HAP-1 (cell line): ENCODE measurements at places on chromosomes 12 and 14.

- DNase-seq, result no peak
These were observed 223.7 kb upstream of the TMEM132C start for GRCh38 chr12:128043317-128043716.

GRCh38 chr14:101360054-101360911, 201.0 kb upstream of the DIO3 start:
- no peak for DNase-seq

GRCh38 chr12:121861636-121862254, 3.1 kb upstream of the HPD start:
- DNase-seq, result peak; percentile 63

DNA sequence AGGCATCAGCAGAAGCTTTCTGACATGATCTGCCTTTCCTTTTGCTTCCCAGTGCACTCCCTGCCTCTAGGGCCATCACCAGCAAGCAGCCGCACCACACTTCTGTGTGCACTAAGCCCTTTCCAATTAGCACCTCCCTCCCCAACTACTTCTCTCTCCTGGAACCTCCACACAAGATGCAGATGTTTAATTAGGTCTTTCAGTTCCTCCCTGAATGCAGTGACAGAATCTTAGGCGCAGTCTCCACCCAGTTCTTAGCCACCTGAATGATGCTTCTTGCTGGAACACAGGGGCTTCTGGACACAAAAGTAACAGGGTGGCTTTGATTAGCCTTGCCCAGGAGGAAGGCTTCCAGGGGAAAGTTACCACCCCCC, 32.9 kb downstream of the NIN start:
- DNase-seq, result no peak

DNA sequence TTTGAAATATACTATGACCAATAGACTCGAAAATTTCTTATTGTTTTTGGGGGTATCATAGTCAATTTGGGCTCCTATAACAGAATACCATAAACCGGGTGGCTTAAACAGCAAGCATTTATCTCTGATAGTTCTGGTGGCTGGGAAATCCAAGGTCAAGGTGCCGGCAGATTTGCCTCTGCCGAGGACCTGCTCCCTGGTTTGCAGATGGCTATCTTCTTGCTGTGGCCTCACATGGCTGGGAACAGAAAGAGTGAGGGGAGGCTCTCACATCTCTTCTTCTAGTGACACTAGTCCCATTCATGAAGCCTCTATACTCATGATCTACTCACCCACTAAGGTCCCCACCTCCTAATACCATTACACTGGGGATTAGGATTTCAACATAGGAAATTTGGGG, 70.7 kb downstream of the BORCS5 start:
- DNase-seq, result no peak

DNA sequence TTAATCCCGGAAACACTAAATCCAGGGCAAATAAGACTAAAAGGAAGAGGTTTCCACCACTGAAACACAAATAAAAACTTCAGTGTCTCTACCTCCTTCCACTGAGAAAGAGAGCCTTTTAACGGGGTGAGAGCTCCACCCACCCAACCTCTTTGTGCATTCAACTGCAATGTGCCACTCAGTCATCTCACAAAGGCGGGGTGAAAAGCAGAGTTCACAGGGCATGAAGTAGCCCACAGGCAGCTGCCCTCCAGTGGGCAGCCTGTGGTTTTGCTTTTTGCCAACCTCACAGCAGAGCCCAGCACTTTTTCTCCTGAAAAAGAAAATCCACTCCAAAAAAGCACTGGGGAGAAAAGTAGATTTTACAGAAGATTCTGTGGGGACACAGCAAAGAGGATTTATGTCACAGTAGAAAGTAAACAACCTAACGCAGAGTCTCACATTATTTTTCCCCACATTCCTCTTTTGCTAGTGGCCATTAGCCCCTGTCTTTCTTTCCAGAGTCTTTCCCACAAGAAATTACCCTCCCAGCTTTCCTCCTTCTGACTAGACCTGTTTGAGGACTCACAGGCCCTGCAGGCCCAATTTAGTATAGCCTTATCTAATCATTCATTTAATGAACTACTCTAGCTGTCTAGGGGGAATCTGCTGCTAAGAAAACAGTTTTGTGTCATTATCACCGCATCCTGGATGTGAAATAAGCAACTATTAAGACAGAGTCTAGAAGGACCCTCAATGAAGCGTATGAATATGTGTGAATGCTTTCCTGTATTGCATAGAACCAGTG, 753.8 kb upstream of the FOXG1 start:
- DNase-seq, result no peak

GRCh38 chr14:54665946-54666345, 99.0 kb downstream of the SAMD4A start:
- no peak for DNase-seq

GRCh38 chr12:120142231-120142877, 25.8 kb upstream of the RAB35 start:
- DNase-seq, result no peak

DNA sequence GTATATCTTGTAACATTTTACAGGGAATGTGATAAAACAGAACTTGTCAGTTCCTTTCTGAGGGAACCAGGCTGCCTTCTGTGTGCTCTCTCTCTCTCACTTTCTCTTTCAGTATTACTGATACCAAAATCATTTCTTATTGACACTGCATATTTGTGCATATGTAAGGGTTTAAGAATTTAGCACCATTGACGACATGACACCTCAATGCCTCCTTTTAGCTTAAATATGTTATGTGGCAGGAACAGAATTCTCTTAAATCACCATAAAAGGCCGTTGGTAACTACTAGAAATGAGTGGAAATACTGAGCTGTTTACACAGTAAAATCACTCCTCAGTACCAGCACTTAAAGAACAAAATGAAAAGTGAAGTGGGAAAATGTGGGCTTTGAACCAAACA, 457.7 kb upstream of the SYT1 start:
- DNase-seq, result no peak

GRCh38 chr14:79193689-79194477, 1017.4 kb downstream of the DIO2 start:
- no peak for DNase-seq

GRCh38 chr12:131049002-131049401, 95.3 kb downstream of the ADGRD1 start:
- no peak for DNase-seq

- DNase-seq, result no peak
These were observed 117.3 kb downstream of the LLPH start for GRCh38 chr12:66013224-66013623.

DNA sequence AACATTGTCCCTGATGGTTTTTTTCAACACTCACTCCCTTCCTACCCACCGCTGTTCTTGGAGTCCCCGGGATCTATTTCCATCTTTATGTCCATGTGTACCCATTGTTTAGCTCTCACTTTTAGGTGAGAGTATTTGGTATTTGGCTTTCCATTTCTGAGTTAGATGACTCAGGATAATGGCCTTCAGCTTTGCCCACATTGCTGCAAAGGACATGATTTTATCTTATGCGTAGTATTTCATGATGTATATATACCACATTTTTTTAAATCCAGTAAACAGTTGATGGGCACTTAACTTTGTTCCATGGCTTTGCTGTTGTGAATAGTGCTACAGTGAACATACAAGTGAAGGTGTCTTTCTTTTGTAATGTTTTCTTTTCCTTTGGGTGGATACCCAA, 123.5 kb upstream of the KITLG start:
- DNase-seq, result no peak

DNA sequence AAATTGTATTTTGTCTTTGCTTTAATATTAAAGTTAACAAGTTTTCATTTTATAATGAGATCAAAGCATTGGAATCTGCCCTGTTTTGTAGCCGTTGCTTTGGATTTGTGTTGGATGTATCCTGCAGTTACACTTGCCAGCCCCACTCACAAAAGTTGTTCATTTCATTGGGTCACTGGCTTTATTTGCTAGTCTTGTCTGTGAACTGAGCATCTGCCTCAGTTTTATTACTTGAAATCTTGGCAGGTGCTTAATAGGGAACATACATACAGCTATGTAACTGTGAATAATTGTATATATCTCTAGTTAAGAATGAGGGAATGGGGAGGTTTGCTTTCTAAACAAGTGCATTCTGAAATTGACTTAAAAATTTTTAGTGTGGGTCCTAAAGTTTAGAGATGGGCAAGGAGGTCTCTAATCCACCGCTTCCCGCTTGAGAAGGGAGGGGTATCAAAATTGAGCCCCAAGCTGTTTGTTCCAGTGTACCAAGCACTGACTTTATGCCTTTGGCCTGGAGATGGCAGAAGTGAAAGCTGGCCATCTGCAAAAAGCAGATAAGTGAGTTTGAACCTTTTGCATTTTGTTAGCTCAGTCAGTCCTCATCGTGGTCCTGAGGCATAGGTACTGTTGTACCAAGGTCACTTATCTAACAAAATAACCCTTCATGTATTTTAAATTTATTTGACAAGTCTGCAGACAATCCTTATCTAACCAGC, 9.3 kb downstream of the EIF5 start:
- DNase-seq, result no peak

DNA sequence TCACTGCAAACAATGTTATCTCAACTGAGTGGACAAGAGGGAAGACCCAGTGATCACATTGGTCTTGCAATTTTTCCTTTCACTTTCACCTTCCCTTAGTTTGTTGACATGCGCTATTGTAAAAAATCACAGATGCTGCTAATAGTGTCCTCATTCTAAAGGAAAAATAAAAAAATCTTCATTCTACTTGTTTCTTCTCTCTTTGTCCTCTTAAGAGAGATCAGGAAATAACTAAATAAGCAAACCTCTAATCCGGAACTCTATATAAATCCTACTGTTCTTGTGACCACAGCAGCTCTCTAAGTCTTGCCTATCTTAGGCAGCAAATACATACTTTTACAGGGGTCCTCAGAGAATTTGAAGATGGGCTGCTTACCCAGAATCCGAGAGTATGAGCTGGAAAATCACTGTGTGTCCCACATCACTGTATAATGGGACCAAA, 257.7 kb downstream of the NAV3 start:
- DNase-seq, result no peak

DNA sequence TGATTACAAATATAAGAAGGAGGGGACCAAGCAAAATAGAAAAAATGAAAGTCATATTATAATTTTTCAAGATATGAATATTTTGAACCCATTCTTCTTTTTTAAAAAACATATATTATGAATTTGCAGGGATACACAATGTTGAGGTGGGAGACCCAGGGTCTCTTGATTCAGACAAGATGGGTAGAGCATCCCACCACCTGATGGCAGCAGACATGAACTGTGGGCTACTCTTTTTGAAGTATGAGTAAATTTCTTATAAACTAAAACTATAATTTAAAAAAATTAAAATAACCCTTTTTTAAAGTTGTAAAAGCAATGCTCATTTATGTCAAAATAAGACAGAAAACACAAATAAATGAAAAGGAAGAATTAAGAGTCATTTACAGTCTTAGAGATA, 202.7 kb upstream of the PRICKLE1 start:
- no peak for DNase-seq

DNA sequence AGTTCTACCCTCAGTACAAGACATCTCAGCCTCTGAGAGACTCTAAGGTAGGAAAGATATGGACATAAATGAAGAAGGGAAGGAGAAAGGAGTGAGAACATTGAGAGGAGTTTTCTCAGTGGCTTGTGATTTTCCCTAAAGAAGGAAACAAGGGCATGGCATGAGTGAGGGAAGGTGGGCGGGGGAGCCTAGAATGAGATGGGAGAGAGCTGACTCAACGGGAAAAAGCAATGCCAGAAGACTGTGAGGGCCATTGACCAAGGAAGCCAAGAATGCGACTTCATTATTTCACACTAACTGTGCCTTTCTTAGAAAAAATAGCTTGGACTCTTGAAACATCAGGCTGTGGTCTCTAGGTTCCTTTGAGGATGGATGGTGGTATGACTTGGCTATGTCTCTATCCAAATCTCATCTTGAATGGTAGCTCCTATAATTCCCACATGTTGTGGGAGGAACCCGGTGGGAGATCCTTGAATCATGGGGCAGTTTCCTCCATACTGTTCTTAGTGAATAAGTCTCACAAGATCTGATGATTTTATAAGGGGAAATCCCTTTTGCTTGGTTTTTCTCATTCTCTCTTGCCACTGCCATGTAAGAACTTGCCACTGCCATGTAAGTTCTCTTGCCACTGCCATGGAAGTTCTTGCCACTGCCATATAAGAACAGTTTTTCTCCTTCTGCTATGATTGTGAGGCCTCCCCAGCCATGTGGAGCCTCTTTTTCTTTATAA, 279.6 kb downstream of the NUAK1 start:
- DNase-seq, result no peak

DNA sequence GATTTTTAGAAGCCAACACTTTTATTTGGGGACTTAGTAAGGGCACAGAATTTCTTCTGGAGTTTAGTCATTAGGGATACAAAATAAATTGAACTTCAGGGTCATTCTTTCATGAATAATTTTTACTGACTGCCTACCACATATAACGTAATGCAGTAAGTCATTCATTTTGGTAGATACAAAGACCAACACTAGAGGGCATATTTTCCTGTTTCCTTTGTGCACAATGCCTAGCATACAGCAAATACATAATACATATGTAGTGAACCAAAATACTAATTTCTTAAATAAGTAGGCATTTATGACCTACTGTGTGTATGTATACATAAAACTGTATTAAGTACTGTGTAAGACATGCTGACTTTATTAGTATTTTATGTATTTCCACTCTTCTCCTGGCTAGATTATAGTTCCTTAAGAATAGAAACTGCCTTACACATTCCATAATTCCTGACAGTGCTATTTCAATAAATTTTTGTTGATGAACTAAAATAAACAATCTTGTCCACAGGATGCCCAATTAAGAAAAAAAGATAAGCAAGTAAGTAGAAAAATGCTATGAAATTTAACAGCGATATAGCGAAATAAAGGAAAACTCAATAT, 47.9 kb downstream of the PPP1R12A start:
- peak; percentile 60 for DNase-seq

- no peak for DNase-seq
These were observed 450 bp upstream of the TDG start for GRCh38 chr12:103965255-103965589.

GRCh38 chr12:40031965-40032364, 73.9 kb downstream of the SLC2A13 start:
- DNase-seq, result no peak

DNA sequence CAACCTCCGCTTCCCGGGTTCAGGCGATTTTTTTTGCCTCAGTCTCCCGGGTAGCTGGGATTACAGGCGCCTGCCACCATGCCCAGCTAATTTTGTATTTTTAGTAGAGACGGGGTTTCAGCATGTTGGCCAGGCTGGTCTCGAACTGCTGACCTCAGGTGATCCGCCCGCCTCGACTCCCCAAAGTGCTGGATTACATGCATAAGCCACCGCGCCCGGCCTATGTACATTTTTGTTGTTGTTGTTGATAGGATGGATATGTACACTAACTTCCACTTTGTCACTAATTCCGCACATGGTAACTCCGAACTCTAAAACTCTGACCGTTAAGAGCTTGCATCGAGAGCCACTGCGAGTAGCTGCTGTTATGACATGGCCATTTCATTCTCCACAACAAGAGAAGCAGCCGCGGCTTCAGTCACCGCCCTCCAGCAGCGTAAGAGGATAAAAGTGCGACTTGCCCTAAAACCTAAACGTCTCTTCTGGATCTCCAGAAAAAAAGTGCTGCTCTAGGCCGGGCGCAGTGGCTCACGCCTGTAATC, 742 bp upstream of the MARS1 start:
- no peak for DNase-seq

DNA sequence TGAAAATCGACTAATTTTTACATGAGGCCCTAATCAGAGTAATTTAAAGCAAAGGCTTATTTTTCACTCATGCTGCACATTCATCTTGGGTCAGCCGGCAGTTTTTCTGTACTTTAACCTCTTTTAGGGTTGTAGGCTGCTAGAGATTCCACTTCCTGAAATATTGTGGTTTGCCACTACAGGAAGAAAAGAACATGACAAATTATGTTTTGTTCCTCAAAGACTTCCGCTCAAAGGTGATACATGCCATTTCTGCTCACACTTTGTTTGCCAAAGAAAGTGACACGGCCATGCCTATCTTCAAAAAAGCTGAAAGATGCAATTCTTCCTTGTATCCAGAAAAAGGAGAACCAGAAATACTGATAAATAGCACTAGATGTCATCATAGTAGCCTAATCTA, 183.4 kb upstream of the PPFIA2 start:
- no peak for DNase-seq
